ENCODE measurements at places on chromosomes 3 and 15.

DNA sequence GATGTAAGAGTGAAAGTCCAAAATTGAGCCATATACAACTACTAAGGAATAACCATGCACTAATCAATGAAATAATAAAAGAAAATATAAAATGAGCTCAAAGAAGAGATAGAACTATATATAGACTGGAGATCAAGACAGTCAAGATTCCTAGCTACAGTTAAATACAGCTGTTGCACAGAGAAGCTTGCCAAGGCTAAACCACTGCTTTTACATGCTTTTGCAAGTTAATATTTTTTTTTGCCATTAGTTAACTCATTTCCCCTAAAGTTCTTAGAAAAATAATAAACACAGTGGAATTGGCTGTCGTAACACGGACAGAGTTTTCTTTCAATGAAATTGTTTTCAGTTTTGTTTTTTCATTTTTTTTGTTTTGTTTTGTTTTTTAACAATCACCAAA is 123.0 kb downstream of the VGLL3 start:
- no peak for DNase-seq

- no peak for DNase-seq
These were observed 636.8 kb downstream of the MECOM start for GRCh38 chr3:169026543-169027182.

DNA sequence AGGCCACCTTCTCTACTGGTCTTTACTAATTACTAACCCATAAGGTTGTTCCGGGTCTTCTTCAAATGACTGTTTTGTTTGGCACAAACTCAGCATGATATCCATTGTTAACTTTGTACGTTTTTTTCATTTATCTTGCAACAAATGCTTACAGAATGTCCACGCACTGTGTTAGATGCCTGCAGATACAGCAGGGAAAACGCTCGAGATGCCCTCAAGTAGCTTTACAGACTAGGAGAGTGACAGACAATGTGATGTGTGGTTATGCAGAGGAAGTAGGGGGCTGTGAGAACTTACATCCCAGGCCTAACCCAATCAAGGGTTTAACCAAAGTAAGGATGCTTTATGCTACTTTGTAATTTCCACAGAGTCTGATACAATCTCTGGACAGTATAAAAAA is 949 bp upstream of the RFC4 start:
- DNase-seq, result no peak

DNA sequence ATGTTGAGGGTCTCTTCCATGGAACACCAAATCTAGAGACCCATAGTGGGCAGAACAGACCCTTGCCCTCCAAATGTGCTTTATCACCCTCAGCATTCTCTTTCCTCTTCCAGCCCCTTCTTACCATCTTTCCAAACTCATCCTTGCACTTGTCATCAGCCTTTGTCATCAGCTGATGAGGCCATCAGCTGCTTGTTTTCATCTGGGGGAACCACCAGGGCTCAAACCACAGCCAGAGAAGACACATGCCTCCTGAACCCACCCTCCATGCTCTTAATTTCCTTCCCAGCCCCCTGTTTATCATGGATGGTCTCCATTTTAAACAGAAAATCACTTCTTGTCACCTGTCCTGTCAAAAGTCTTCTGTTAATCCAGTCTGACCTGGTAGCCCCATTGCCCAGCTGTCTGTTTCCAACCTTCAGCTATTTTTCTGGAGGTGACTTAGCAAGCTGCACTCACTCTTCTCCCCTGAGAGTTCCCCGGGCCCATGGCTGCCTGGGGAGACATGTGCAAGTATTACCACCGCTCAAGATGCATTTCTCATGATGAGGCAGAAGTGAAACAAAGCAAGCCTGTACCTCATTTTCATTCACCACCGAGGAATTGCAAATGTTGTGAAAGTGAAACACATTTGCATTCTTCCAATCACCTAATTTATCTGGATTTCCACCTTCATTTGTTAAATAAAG is 14.7 kb upstream of the SYNM start:
- no peak for DNase-seq

GRCh38 chr15:66014635-66015182 is 145.4 kb downstream of the RAB11A start:
- DNase-seq, result no peak
